ENCODE measurements at places on chromosomes 5 and 9. TPM values are rescaled to one million over a fixed set of nuclear protein-coding genes. Genes with fewer than 3 reads are reported as not detected.

DNA sequence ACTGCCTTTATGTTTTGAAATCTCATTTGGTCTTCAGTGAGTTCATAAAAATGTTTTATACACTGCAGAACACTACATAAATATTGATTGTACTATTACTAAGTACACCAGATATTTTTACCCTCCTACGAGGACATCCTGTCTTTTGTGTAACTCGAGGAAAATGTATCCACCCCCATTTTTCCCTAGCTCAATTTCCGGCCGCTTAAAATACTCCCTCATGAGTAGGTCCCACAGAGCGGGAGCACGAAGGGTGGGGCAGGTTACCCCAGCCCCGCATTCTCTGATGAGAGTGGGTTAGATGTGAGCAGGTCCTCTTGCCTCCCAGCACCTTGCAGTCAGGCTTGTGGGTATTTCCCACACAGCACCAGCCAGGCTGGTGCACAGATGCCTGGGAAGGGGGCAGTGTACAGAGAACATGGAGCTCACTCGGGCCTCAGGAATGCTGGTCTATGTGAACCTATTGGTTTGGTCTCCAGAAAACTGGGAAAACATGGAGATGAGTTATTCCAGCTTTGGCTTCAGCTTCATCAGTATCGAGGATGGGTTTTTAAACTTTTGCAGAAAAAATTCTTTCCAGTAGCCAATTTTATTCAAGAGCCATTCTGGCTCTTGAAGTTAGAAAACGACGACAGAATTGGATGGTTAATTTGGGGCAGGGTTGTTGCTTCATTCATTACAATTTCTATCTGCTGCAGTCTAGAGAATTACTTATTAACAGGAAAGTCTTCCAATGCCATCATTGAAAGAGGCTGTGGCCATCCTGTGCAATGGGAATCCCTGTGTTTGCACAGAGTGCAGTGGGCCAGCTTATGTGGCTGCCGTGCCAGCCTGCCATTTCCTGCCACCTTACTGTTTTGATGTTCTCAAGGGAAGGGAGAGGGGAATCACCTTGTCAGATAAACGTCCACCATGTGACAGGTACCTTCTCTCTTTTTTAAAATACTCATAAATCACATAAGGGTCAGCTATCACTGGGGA lies 73.2 kb downstream of the WDR41 start:
- H3K36me3 ChIP-seq: no peaks in the 10 kb centered on the region
- peak; percentile 25 for DNase-seq
- 0 out of 2 replicates have a peak, but pooled peaks cover 9% of the 10 kb centered on the region for H3K4me1 ChIP-seq
- no peaks in the 10 kb centered on the region for H3K27me3 ChIP-seq
- H3K27ac ChIP-seq: no peak overlapping the region
- H3K4me3 ChIP-seq: no peak overlapping the region

- no peaks in the 10 kb centered on the region for H3K27me3 ChIP-seq
- H3K4me3 ChIP-seq: no peak overlapping the region
- H3K4me1 ChIP-seq: no peaks in the 10 kb centered on the region
- no peak overlapping the region for H3K27ac ChIP-seq
- no peaks in the 10 kb centered on the region for H3K36me3 ChIP-seq
These were observed 137.5 kb upstream of the RASGRF2 start for GRCh38 chr5:80822640-80823039.

- peak overlapping the region; percentile 79 for H3K27ac ChIP-seq
- no peak for DNase-seq
- H3K4me3 ChIP-seq: peak overlapping the region; percentile 80
- H3K36me3 ChIP-seq: peaks cover 4% of the 10 kb centered on the region
These were observed 624 bp downstream of the FBXW11 start for GRCh38 chr5:172005708-172006320.

DNA sequence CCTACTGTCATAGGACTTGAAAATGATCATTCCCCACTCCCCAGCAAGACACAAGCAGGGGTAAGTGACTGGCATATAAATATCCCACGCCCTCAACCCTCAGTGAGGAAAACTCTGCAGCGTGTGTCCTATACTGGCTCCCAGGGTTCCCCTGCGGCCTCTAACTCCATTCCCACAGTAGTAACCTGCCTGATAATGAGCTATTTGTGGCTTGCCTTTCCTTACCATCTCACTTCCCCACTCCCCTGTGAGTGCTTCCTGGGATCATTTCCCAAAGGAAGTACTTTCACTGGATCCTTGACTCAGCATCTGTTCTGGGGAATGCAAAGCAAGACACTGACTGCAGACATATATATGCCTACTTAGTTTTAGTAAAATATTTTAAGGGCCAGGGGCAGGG lies 14.3 kb downstream of the CDC14B start:
- no peak overlapping the region for H3K27ac ChIP-seq
- no peak overlapping the region for H3K4me3 ChIP-seq
- no peaks in the 10 kb centered on the region for H3K36me3 ChIP-seq
- H3K27me3 ChIP-seq: no peaks in the 10 kb centered on the region

- no peak overlapping the region for H3K27ac ChIP-seq
- no peak overlapping the region for H3K4me3 ChIP-seq
- no peaks in the 10 kb centered on the region for H3K36me3 ChIP-seq
- no peaks in the 10 kb centered on the region for H3K4me1 ChIP-seq
- H3K27me3 ChIP-seq: peaks cover 59% of the 10 kb centered on the region
These were observed 709 bp upstream of the GAPT start for GRCh38 chr5:58490402-58491050.

DNA sequence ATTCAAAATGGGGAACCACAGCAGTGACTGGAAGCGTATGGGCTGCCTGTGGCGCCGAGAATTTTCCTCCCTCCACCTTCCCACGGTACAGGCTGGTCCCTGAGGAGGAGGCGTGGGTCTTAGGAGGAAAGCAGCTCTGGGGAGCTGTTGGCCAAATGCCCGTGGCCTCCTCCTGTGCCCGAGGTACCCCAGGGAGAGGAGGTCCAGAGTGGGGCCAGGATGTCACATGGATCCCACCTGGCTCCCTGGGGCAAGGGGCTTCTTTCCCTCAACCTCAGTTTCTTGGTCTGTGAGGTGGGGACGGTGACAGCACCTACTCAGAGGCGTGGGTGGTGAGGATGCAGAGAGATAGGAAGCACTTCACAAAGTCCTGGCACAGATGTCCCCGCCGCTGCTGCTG lies 16.5 kb downstream of the PRRX2 start:
- H3K27me3 ChIP-seq: no peaks in the 10 kb centered on the region
- no peak overlapping the region for H3K27ac ChIP-seq
- H3K36me3 ChIP-seq: no peaks in the 10 kb centered on the region
- no peak overlapping the region for H3K4me3 ChIP-seq
- peaks cover 18% of the 10 kb centered on the region for H3K4me1 ChIP-seq

DNA sequence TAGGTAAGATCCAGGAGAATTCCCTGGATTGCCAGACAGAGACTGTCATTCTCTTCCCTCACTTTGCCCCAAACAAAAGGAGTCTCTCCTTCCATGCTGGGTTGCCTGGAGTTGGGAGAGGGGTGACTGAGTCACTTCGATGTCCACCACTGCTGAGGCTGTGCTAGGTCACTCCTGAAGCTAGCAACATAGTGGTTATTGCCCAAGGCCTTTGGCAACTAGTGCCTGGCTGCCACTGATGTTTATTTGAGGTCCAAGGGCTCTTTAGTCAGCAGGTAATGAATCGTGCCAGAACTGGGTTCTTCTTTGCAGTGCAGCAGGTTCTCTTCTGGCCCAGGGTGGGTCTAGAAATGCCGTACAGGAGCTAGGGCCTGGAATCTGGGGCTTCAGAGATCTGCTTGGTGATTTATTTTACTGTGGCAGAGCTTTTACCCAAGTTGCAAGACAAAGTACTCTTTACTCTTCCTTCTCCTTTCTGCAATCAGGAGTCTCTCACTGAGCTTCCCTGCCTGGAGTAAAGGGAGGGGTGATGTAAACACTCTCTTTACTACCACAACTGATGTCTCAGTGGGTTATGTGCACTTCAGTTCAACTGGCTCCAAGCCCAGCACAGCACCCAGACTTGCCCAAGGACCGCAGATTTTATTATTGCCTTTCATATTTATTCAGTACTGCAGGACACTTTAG lies 155.7 kb upstream of the SH3GL2 start:
- H3K27me3 ChIP-seq: no peaks in the 10 kb centered on the region
- no peaks in the 10 kb centered on the region for H3K36me3 ChIP-seq
- H3K27ac ChIP-seq: no peak overlapping the region
- H3K4me1 ChIP-seq: no peaks in the 10 kb centered on the region
- no peak overlapping the region for H3K4me3 ChIP-seq

- H3K36me3 ChIP-seq: no peaks in the 10 kb centered on the region
- H3K4me1 ChIP-seq: no peaks in the 10 kb centered on the region
- no peaks in the 10 kb centered on the region for H3K27me3 ChIP-seq
- no peak overlapping the region for H3K27ac ChIP-seq
- no peak for DNase-seq
These were observed 13.2 kb downstream of the TSPAN17 start for GRCh38 chr5:176660530-176660859.

DNA sequence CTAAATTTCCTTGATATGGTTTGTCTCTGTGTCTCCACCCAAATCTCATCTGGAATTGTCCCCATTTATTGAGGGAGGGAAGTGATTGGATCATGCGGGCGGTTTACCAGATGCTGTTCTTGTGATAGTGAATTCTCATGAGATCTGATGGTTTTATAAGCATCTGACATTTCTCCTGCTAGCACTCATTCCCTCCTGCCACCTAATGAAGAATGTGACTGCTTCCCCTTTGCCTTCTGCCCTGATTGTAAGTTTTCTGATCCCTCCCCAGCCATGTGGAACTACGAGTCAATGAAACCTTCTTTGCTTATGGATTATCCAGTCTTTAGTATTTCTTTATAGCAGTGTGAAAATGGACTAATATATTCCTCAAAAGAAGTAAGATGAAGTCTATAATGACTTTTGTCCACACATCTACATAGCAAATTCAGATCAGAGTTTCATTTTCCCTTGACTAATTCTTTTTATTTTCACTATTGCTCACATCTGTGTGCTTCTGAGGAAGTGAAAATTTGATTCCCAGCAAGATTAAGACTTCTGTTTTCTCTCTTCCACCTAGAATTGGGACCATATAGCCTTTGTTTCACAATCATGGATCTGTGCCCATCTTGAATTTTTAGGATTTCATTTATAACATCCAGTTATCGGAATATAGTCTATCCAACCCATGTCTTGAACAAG lies 393.5 kb downstream of the DMAC1 start:
- no peaks in the 10 kb centered on the region for H3K36me3 ChIP-seq
- DNase-seq: no peak
- no peaks in the 10 kb centered on the region for H3K4me1 ChIP-seq
- H3K27me3 ChIP-seq: no peaks in the 10 kb centered on the region
- H3K27ac ChIP-seq: no peak overlapping the region

DNA sequence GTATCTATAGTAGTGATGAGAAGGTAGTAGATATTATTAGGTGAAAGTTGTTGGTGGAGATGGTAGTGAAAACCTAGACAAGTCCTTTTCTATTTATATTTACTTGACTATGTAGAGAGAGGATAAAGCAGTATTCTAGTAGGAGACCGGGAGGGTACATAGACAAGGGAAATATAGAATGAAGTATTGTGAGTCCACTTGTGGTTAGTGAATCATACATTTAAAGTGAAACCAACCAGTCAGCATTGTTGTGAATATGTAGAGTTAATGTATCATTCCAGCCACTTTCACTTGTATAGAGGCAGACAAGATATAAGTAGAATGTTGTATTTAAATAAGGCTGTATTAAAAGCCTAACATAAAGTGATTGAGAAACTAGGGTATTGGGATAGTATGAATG lies 1711.3 kb upstream of the ACO1 start:
- DNase-seq: peak; percentile 3
- H3K4me1 ChIP-seq: no peaks in the 10 kb centered on the region
- no peaks in the 10 kb centered on the region for H3K36me3 ChIP-seq
- no peaks in the 10 kb centered on the region for H3K27me3 ChIP-seq

DNA sequence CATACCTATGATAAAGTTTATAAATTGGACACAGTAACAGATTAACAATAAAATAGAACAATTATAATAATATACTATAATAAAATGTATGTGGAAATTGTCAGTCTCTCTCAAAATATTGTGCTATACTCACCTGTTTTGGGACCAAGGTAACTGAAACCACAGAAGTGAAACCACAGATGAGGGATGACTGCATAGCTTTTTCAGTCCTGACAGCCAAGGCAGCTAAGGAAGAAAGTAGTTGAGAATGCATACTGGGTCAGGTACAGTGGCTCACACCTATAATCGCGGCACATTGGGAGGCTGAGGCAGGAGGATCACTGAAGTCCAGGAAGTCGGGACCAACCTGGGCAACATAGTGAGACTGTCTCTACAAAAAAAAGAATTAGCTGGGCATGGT lies 8.9 kb downstream of the SRP19 start:
- no peaks in the 10 kb centered on the region for H3K4me1 ChIP-seq
- H3K27me3 ChIP-seq: no peaks in the 10 kb centered on the region
- DNase-seq: no peak
- no peak overlapping the region for H3K27ac ChIP-seq

DNA sequence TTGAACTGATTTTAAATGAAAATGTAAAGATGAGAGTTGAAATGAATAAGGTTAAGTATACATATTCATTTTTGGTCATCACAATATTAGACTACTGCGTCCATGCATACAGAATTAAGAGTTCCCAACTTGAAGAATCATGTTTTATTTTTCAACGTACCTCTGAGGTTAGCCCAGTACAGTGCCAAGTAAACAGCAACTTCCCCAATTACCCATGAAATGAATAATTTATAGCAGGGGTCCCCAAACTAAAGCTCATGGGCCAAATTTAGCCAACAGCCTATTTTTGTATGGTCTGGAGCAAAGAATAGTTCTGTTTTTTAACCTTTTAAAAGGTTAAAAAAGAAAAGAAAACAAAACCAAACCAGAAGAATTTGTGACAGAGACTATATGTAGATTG lies 167.9 kb downstream of the CDC42SE2 start:
- peaks cover 7% of the 10 kb centered on the region for H3K36me3 ChIP-seq
- DNase-seq: no peak
- H3K4me3 ChIP-seq: no peak overlapping the region
- no peaks in the 10 kb centered on the region for H3K27me3 ChIP-seq
- no peak overlapping the region for H3K27ac ChIP-seq

DNA sequence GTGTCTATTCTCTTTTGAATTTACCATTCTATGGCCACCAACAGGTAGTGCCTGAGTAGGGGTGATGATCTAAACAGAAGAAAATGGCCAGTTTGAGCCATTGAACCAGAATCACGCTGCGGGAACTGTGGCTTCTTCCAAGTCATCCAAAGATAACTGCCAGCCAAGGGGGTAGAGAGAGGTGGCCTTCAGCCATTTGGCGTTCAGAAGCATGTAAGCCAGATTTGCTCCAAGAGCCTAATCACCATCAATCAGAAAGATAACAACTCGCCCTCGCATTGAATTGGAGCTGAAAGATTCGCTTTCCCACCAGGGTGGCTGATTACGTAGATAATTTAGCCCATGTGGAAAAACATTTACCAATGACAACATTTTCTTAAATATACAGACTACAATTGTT lies 1302.7 kb upstream of the DMAC1 start:
- no peak for DNase-seq
- no peak overlapping the region for H3K27ac ChIP-seq
- no peaks in the 10 kb centered on the region for H3K4me1 ChIP-seq
- H3K27me3 ChIP-seq: no peaks in the 10 kb centered on the region
- no peak overlapping the region for H3K4me3 ChIP-seq

- no peaks in the 10 kb centered on the region for H3K27me3 ChIP-seq
- H3K27ac ChIP-seq: peak overlapping the region; percentile 48
- peak; percentile 60 for DNase-seq
These were observed 59.1 kb downstream of the ABCA1 start for GRCh38 chr9:104868687-104869404.

- no peak for DNase-seq
- H3K4me1 ChIP-seq: no peaks in the 10 kb centered on the region
- no peak overlapping the region for H3K4me3 ChIP-seq
- H3K27ac ChIP-seq: no peak overlapping the region
These were observed 52.2 kb downstream of the DROSHA start for GRCh38 chr5:31479706-31480105.

Gene RBM18
- 5.1 TPM for total RNA-seq

Gene TBC1D2
- total RNA-seq: 8.2 TPM

Gene LOX
- total RNA-seq: 0.23 TPM

Gene ZNF169
- total RNA-seq: 2.4 TPM

Gene PCDHA8
- not detected for total RNA-seq

Gene TUSC1
- 15.1 TPM for total RNA-seq

Gene SLC36A2
- not detected for total RNA-seq

Gene SLC6A3
- not detected for total RNA-seq

All from PC-3 (cell line).